PC-9 (cell line): ENCODE measurements at places on chromosomes 1 and 21. TPM values are rescaled to one million over a fixed set of nuclear protein-coding genes. Genes with fewer than 3 reads are reported as not detected.
A peak's percentile ranks its signal among the peaks of the same experiment; 100 is the strongest.

The KRTAP19-3 gene
- total RNA-seq = not detected in 2 replicates

DNA sequence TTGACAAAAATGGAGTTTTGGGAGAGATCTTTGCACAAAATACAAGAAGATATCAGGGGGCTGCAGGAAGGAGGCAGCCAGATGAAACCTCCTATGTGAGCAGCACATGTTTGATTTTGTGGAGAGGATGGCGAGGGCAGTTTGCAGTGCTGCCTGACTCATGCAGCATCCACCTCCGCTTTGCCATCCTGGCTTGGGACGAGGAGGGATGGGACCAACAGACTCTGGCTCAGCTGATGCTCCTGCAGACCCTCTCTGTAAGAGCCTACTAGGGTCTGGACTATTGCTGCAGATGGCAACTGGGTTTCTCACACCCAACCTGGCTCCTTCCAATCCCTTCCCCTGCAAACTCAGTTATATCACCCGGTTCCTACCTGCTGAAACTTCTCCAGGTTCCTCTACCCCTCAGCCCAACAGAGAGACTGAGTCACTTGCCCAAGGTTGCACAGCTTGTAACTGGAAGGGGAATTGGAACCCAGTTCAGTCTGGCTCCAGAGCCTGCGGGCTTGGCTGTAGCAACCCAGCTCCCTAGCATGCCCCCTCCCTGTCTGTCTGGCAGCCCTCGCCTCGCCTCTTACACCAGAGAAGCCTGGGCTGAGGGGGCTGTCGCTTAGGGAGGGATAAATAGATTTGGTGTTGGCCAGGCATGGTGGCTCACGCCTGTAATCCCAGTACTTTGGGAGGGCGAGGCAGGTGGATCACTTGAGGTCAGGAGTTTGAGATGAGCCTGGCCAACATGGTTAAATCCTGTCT, 205.8 kb downstream of the PTPRU start:
- DNase-seq = no peak

GRCh38 chr1:237664348-237664747, 226.4 kb downstream of the ZP4 start:
- no peak for DNase-seq

GRCh38 chr1:3453891-3454810, at the start of gene ARHGEF16:
TSS of gene ARHGEF16 (plus strand) at chr1:3454665. CDS start at chr1:3463085, 8,420 bp downstream.
- peak; percentile 83 for DNase-seq
